ENCODE measurements at places on chromosomes 1 and 21.

DNA sequence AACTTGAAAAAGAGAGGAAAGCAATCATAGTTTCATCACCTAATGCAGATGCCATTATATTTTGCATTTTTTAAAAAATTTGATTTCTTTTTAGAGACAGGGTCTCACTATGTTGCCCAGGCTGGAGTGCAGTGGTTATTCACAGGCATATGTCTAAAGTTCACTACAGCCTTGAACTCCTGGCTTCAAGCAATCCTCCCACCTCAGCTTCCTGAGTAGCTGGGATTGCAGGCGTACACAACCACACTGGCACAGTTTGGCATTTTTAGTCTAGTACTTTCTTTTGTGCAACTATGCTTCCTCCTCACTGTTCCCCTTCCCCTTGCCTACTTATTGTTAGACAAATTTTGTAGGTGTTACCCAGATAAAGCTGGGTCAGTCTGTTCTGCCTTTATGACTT, 18.0 kb downstream of the RHOU start:
- no peak for DNase-seq

GRCh38 chr1:192109576-192109975, 48.7 kb upstream of the RGS18 start:
- no peak for DNase-seq

DNA sequence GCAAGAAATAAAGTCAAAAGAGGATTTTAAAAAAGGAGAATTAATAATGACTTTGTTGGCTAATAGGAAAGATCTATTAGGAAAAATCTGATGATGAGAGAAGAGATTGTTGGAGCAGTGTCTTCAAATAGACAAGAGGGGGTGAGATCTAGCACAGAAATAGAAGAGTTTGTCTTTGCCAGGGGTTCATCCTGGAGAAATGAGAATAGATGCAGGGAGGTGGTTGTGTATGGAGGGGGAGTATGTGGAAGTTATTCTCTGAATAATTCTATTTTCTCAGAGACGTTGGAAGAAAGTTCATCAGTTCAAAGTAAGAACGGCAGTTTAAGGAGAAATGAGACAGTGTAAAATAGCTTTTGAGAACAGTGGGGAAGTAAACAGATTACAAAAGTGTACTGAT, 161.3 kb downstream of the TM2D1 start:
- no peak for DNase-seq

GRCh38 chr1:41363591-41364320, 2.5 kb downstream of the FOXO6 start:
- no peak for DNase-seq

GRCh38 chr1:119079881-119080280, 60.6 kb downstream of the WARS2 start:
- DNase-seq: no peak
